ENCODE measurements at places on chromosomes 3 and 15.

DNA sequence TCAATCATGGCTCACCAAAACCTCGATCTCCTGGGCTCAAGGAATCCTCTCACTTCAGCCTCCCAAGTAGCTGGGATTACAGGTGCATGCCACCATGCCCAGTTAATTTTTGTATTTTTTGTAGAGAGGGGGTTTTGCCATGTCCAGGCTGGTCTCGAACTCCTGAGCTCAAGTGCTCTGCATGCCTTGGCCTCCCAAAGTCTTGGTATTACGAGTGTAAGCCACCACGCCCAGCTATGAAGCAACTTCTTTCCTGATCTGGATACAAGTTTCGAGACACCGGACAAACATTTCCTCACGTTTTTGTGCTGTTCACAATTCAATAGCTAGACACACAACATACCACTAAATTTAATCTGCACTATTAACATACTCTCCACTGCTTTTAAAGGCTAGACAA lies 3.4 kb upstream of the SYNM start:
- no peak for DNase-seq

DNA sequence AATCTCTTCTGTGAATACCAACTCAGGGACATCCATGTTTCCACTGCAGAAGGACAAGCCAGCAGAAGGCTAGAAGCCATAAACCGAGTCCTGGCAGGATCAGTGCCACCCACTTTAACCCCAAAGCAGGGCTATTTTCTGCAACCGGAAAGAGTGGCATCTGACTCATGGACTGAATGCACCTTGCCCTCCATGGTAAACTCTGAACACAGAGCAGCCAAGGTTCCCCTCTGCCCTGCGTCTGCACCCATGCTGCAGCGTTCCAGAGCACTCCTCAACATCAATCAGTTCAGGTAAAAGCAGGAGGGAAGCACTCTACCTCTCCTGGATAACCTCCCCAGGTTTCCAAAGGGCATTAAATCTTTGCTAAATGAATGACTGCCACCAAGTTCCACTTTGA lies 801 bp upstream of the NGRN start:
- DNase-seq: peak; percentile 68

DNA sequence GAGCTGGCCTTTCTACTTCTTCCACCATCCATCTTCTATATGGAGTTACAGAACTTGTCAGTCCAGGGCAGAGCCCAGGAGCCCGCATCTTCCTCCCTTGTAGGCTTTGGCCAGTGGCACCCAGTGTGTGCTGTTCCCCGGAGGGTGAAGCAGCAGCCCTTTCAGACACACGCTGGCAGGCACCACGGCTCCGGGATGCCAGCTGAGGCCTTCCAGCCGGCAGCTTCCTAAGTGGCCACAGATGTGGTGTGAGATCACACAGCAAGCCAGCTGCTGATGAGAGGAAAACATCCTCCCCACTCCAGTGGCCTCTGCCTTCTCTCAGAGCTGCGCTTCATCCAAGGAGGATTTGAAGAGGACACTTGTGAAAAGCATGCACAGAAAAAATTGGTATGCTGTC lies 24.1 kb downstream of the CRABP1 start:
- no peak for DNase-seq

- DNase-seq: no peak
Measured at GRCh38 chr3:184029443-184029842, 2.1 kb upstream of the HTR3D start.

- DNase-seq: no peak
Measured at GRCh38 chr15:59814409-59814808, 125.3 kb upstream of the BNIP2 start.

- DNase-seq: no peak
Measured at GRCh38 chr3:57752307-57752706, 3.8 kb upstream of the SLMAP start.

DNA sequence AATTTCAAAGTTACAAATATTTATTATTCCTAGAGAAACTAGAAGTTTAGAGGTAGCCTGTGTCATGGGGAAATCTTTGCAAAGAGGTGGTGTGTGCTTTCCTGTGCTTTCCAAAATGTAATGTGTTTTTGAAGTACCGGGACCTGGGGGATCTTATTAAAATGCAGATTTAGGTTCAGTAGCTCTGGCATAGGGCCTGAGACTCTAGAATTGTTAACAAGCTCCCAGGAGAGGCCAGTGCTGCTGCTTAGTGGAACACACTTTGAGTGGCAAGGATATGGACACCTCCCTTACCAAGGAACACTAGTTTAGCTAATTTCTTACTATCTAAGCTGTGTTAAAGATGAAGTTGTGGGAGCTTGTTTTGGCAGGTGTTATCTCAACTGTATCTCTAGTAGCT lies 428.9 kb downstream of the VGLL3 start:
- DNase-seq: no peak

- DNase-seq: no peak
Measured at GRCh38 chr3:170765419-170766078, 104.4 kb downstream of the RPL22L1 start.

GRCh38 chr3:55569033-55569599 lies 82.0 kb upstream of the WNT5A start:
- no peak for DNase-seq

DNA sequence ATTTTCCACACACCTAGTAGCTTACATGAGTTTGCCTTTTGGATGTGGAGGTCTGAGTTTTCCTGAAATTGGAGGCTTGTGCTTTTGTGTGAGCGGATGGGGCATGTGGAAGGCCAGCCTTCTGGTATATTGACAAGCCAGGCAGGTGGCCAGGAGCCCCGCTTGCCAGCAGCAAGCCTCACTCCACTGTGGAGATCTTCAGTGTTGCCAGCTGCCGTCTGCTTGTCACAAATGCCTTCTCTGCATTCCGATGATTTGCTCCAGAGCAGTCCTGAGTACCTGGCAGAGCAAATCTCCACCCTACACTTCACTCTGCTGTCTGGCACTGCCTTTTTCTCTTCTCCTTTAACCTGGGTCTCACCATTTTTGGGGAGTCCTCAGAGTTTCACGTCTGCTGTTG lies 29.1 kb upstream of the CHST2 start:
- DNase-seq: no peak

GRCh38 chr3:154598166-154598565 lies 168.2 kb upstream of the GPR149 start:
- DNase-seq: no peak

- peak; percentile 15 for DNase-seq
Measured at GRCh38 chr15:34514251-34514670, 69.2 kb downstream of the GOLGA8B start.

DNA sequence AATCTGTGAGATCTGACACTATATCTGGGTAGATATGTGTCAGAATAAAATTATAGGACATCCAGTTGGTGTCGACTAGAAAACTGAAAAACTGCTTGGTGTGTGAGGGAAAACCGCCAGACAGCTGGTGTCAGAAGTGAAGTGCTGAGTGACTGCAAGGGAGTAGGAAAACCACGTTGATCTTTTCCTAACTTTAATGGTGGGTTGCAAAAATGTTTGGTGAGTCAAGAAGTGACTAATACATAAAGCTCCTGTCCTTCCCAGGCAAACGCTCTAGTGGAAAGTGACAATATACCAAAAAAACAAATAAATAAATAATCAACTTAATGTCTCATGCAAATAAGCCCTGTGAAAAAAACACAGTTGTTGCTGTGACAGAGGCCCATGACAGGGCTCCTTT lies 7.3 kb upstream of the CD96 start:
- DNase-seq: no peak

- peak; percentile 96 for DNase-seq
Measured at GRCh38 chr3:129160891-129161859, at the start of gene ISY1. ISY1 (minus strand) TSS chr3:129161063; CDS start chr3:129160975, 88 bp downstream.

GRCh38 chr3:111570404-111571030 lies 24.6 kb downstream of the ZBED2 start:
- no peak for DNase-seq

DNA sequence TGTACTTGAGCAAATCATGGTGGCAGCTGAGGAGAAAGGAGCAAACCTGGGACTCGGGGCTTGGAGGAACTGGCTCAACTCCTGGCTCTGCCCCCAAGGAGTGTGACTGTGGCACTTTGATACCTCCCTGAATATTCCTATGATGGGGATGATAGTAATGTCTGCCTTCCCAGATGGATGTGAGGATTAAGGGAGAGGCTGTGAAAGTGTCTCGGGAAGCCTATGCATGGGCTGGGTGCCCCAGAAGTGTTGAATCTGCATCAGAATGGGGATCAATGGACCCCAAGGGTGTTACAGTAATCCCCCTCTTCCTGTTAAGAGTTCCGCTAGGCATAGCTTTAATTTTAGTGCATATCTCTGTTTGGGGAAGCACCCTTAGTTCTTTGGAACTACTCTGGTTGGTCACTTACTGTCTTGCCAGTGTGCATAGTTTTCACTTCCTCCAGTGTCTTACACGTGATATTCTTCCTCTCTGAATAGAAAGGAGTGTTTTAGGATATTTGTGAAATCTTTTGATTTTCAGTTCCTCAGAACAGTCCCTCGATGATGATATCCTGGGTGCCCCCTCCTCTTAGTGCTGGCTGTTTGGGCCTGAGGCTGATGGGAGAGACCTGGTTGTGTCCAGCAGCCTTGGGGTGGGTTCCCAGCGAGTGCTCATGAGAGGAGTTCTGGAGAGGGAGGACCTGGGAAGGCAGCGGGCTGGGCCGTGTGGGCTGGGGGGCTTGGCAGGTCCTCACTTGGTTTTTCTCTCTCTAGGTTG lies 97.5 kb downstream of the CHDH start:
- no peak for DNase-seq

DNA sequence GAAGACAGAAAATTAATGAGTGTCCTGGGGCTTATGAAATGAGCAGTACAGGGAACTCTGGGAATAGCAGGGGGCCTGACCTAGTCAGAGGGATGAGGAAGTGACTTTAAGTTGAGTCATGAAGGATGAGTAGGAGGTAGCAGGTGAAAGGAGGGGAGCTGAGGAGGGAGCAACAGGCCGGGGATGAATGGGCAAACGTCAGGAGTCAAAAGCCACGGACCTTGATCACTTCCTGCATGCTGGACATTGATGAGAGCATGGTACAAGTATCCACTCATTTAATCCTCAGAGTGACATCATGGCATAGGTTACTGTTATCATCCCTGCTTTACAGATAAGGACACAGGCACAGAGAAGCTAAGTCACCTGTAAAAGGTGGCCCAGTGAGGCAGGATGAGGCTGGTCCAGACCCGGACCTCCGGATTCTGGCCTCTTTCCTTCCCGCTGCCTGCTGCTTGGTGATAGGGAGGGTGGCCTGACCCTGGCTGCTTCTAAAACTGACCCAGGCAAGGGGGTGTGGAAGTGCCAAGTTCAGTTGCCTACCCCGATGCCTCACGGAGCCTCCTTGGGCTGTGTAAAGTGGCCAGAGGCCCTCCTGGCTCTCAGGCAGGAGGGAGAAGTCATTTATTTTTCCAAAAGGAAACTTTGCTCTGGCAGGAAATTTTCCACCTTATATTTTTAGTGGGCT lies 7.6 kb downstream of the CORO2B start:
- no peak for DNase-seq

GRCh38 chr15:92958105-92958504 lies 58.0 kb downstream of the CHD2 start:
- DNase-seq: peak; percentile 77

GRCh38 chr3:56061279-56061626 lies 407.0 kb downstream of the ERC2 start:
- no peak for DNase-seq

DNA sequence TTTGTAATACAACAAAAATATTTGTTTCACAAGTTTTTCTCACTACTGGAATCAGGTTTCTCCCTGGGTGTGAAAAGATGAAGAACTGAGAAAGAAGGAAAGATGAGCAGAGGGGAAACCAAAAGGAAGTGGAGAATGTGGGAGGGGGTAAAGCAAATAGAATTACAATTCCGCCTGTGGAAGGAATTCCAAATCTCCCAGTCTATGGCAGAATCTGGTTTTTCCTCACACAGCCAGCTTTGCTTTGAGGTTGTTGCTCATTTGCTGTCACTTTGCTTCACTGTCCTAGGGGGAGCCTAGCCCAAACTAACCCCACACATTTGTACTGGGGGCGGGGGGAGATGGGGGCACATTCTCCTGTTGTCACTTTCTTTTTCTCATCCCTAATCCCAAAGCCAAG lies 43.9 kb downstream of the RPL22L1 start:
- DNase-seq: no peak

DNA sequence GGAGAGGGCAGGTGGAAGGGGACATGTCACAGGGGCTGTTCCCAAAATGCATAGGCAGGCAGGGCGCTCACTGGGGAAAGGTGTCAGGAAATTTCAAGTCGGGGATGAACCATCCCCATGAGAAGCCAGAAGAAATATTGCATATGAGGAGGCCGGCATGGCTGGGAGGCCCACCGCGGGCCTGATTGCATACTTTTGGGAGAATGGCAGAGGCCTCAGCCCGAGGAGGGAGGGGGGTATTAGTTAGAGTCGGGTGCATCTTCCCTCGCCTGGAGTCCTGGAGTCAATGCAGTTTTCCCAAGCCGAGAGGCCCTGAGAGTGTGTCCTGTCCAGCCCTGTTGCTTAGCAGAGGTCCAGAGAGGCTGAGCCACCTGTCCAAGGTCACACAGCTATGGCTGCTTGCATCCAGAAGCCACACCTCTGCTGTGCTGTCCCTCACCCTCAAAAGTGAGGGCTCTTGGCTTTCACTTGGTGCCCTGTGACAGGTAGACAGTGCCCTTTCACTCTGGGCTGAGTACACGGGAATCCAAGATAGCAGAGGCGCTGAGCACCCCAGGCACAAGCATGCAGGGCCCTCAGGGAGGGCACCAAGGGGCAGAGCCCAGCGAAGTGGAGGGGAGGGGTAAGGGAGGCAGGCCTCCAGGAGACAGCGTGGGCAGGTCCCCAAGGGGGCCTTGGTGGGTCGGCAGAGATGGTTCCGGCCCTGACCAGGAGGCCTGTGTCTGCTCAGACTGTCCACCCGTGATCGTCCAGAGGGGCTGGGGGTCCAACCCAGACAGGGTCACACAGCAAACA lies 48.5 kb downstream of the GRIP2 start:
- DNase-seq: no peak

- DNase-seq: no peak
Measured at GRCh38 chr15:65085207-65085753, 8.7 kb downstream of the KBTBD13 start.

DNA sequence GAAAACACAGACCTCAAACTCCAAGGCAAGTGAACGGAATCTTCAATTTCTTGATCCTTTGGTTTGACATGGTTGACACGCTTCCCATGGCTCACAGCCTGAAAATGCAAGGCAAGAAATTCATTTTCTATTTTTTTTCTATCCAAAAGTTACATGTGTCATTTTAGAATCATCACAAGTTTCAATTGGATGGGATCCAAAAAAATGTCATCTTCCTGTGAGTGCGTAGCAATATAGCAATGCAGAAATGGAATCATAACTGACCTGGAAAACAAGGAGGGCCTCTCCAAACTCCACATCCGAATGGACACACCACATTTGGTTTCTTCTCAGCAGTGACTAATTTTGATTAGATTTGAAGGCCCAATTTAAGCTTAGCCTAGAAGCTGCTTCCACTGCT lies 175.8 kb upstream of the ATP11B start:
- DNase-seq: no peak

DNA sequence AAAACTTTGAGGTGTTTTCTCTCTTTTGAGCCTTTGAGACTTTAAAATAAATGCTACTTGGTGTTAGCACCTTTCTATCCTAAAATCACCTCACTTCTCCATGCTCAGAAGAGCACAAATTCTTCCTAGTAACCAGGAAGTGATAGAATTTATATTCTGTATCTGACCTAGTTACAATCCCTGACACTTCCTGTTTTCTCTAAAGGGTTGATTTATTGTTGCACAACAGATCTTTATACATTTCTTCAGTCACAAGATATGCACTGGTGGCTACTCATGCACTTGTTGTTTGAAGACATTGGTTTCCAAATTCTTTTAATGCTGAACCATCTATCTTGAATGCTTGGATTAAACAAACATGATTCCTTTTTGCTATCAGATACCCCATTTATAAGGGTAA lies 47.2 kb upstream of the CNTN3 start:
- no peak for DNase-seq
